ENCODE measurements at places on chromosomes 7 and 10.

DNA sequence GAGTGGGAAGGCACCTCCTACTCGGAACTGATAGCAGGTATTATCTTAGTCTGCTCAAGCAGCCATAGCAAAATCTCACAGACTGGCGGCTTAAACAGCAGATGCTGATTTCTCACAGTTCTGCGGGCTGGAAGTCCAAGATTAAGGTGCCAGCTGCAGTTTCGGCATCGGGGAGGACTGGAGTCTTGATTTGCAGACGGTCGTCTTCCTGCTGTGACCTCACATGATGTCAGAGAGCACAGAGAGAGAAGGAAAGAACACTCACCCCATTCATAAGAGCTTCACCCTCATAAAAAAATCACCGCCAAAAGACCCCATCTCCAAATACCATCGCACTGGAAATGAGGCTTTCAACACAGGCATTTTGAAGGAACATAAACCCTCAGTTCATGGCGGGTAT is 216.5 kb upstream of the PITRM1 start:
- DNase-seq, result no peak

DNA sequence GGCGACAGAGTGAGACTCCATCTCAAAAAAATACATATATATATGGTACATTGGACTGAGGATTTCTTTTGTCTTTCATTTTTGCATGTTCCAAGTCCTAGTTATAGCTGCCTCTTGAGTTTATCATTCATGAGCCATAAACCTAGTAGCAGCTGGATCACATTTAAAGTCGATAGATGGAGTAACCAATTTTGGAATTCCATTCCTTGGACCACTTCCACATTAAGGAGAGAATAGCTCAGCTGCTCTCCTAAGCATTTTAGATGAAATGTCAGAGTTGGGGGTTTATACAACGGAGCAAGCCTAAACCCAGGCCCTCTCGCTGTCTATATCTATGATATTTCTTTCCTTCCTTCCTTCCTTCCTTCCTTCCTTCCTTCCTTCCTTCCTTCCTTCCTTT is 141.2 kb downstream of the LYZL1 start:
- no peak for DNase-seq

DNA sequence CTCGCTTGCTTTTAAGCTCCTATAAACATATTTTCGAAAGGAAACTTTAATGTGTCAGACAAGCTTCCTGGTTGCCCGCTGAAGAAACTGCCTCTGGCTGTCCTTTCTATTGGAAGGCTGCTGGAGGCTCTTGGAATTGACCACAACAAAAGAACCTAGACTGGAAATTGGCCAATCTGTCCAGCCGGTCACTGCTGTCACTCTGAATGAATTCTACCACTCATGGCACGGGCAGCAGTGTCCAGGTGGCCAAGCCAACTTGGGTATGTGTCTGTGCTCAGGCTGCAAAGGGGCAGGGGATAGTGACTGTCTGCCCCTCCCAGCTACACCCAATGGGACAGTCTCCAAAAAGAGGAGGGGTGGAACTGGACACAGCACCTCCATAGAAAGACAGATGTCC is 57.6 kb downstream of the CDH23 start:
- no peak for DNase-seq

DNA sequence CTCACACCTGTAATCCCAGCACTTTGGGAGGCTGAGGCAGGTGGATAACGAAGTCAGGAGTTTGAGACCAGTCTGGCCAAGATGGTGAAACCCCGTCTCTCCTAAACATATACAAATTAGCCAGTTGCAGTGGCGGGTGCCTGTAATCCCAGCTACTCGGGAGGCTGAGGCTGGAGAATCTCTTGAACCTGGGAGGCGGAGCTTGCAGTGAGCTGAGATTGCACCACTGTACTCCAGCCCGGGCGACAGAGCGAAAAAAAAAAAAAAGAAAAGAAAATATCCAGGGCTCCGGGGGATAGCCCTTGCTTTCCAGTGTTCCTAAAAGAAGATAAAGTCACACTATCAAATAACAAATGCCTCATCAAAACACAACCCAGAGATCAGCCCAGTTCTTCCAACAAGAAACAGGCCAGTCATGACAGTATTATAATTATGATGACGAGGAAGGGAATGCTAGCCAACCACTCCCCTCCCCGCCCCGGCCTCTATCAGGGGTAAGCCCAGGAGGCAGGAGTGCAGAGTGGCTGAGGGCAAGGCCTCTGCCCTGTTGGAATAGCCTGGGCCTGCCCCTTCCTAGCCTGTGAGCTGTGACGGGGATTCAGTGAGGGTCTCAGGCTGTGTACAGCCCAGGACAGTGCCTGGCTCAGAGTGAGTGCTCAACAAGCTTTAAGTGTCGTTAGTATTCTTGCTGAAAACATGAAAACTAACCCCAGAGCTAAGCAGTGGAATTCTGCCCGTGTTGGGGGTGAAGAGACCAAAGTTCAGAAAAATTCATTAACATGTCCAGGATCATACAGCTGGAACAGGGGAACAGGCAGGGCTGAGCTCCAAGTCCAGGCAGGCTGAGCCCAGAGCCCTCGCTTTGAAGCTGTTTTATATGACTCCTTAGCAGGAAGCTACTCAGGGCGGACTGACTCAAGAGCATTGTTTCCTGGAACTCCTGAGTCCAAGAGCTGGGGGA is 54.3 kb downstream of the FAM241B start:
- DNase-seq, result no peak

DNA sequence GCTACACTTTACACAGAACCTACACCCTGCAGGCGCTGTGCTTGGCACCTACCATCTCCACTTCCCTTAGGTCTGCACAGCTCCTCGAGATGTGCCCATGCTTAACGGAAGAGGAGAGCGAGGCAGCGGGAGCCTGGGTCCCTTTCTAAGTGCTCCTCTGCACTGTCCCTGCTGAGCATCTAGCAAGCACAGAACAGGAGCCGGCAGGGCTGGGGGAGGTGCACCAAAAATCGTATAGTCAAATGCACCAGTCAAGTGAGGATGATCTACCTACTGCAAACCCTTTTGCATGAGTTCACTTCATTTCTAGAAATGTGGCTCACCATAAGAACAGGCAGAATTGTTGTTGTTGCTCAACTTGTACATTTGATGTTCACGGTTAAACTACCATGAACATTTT is 267.7 kb downstream of the TNS3 start:
- DNase-seq, result no peak

DNA sequence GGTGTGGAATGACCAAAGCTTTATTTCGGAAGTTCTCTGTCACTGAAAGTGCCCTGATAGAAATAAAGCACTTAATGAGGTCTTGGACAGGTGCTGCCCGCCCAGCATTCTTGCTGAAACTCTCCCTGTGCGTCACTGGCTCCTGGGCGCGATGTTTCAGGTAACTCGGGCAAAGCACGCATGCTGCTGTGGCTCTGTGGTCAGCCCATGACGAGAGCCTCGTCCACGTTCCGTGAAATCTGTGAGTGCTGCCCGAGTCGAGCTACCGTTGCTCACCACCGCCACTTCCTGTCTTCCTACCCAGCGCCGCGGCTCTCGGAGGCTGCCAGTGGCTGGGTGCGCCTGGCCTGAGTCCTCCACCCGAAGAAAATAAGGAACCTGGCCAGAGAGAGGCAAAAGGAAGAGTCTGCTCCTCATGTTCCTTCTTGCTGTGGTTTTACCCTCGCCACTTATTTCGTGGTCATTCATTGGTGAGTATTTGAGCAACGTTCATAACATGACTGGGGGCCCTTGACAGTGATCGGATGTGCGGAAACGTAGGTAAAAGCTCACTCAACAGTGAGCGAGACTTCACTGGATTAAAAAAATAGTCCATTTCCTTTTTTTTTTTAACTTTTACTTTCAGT is 95.5 kb downstream of the MAP3K8 start:
- DNase-seq, result no peak

Measured in NCI-H1930 (cell line).